ENCODE measurements at places on chromosomes 11 and 22. TPM values are rescaled to one million over a fixed set of nuclear protein-coding genes. Genes with fewer than 3 reads are reported as not detected.
A peak's percentile ranks its signal among the peaks of the same experiment; 100 is the strongest.

CSNK1E gene
- total RNA-seq = 246 TPM

GNAZ gene
- 16.3 TPM for total RNA-seq

SLC29A2 gene
- total RNA-seq = 35.6 TPM

DNA sequence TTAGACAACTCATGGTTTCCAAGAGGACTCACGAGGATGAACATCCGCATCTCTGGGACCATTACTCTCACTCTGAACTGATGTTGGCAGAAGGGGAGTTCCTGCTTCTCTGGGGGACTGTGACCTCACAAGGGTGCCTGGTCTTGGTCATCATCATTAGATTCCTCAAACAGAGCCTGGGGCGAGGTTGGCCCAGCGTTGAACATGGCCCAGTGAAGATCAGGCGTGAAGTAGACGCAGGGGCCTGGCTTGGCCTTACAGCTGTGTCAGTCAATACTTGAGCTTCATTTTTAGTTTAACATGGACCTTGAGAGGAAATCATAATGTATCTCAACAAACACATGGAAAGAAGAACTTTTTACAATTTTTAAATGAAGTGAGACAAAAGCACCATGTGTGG lies 617.1 kb downstream of the BRD1 start:
- H3K27ac ChIP-seq = no peak overlapping the region
- no peak overlapping the region for H3K4me3 ChIP-seq
- peaks cover 26% of the 10 kb centered on the region for H3K27me3 ChIP-seq
- no peak for DNase-seq
- H3K4me1 ChIP-seq = no peaks in the 10 kb centered on the region

DNA sequence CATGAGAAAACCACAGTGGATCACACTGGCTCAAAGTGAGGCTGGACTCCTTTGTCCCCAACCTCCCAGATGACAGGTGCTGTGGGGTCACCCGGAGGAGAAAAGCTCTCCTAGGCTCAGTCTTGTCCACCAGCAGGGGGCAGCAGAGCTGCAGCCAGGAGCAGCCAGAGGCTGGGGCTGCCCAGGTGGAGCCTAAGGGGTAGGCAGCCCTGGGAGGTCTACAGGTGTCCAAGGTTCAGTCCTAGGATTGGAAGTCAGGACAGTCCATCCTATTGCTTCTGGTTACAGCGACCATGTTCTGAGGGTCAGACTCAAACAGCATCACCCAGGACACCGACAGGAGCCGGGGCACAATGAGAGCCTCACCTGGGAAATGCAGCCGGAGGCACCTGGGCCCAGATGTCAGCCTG lies 77.6 kb upstream of the IGLL5 start:
- H3K27ac ChIP-seq = no peak overlapping the region
- peaks cover 12% of the 10 kb centered on the region for H3K27me3 ChIP-seq
- H3K36me3 ChIP-seq = no peaks in the 10 kb centered on the region
- H3K4me3 ChIP-seq = no peak overlapping the region

- no peak overlapping the region for H3K4me3 ChIP-seq
- no peak overlapping the region for H3K27ac ChIP-seq
- H3K4me1 ChIP-seq = peaks cover 10% of the 10 kb centered on the region
- peaks cover 23% of the 10 kb centered on the region for H3K27me3 ChIP-seq
- H3K36me3 ChIP-seq = no peaks in the 10 kb centered on the region
Measured at GRCh38 chr11:83319346-83319745, 33.2 kb upstream of the CCDC90B start.

DNA sequence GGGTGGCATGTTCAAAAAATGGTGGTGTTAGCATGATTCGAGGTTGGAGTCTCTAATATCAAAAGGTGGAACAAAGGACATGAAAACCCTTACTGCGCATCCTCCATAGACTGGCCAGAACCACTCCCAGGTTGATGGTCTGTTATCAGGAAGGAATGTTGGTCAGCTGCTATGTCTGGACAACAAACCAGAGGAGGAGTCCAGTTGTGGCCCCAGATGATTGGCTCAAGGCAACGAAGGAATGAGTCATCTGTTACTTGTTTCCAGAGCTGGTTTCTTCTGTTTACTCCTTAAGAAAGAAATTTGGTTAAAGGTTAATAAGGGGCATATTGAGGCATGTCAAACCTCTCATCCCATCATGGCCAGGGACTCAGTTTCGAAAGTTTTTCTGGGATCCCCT lies 56.8 kb upstream of the GRIA4 start:
- peaks cover 5% of the 10 kb centered on the region for H3K4me1 ChIP-seq
- H3K36me3 ChIP-seq = no peaks in the 10 kb centered on the region
- no peak for DNase-seq
- H3K4me3 ChIP-seq = no peak overlapping the region
- H3K27ac ChIP-seq = no peak overlapping the region
- H3K27me3 ChIP-seq = no peaks in the 10 kb centered on the region

DNA sequence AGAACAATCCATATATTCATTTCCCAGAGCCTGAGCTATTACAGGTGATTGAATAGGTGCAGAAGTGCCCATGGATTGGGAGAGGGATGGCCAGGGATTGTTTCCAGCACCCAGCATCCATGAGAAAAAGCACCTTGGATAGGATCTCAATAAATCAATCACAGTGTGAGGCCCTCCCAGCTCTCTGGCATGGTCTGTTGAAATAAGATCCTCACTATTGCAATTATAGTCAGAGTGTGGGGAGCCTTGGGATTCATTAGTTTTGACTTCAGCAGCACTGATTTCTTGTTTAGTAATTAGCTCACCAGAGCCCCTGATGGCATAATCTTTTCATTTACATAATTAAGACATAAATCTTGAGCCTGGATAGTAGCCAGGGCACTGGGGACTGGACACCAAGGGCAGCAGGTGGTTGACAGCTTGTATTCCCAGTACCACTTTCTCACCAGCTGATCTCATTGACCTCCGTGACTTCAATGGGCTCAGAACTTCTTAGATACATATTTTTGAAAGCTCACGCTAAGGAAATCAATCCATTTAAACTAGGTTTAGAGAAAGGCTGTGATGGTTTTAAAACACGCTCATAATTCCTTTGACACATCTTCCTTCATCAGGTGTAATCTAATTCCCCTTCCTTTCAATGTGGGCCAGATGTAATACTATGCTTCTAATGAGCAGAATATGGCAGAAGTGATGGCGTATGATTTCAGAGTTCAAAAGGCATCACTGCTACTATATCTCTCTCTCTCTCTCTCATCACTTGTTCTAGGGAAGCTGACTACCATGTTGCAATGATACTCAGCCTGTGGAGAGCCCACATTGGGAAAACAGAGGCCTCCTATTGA lies 22.1 kb upstream of the DRD2 start:
- H3K4me1 ChIP-seq = no peaks in the 10 kb centered on the region
- no peak for DNase-seq
- H3K27me3 ChIP-seq = peaks cover 13% of the 10 kb centered on the region

DNA sequence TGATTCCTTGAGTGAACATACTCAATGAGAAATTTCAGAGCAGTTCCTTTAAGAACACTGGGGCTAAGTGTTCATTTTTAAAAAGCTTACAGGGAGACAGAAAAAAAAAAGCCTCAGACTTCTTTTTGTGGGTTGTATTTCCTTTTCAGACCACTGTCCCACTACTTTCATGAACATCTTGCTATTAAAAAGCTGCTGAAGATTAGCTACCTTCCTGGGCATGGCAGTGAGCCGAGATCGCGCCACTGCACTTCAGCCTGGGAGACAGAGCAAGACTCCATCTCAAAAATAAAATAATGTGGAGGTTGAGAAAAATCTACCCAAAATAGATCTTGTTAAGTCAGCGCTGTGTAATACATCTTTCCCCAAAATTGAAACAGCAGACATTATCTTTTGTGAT lies 10.8 kb downstream of the TRAF6 start:
- H3K27me3 ChIP-seq = no peaks in the 10 kb centered on the region
- H3K27ac ChIP-seq = no peak overlapping the region
- H3K4me3 ChIP-seq = no peak overlapping the region
- peaks cover 18% of the 10 kb centered on the region for H3K36me3 ChIP-seq

DNA sequence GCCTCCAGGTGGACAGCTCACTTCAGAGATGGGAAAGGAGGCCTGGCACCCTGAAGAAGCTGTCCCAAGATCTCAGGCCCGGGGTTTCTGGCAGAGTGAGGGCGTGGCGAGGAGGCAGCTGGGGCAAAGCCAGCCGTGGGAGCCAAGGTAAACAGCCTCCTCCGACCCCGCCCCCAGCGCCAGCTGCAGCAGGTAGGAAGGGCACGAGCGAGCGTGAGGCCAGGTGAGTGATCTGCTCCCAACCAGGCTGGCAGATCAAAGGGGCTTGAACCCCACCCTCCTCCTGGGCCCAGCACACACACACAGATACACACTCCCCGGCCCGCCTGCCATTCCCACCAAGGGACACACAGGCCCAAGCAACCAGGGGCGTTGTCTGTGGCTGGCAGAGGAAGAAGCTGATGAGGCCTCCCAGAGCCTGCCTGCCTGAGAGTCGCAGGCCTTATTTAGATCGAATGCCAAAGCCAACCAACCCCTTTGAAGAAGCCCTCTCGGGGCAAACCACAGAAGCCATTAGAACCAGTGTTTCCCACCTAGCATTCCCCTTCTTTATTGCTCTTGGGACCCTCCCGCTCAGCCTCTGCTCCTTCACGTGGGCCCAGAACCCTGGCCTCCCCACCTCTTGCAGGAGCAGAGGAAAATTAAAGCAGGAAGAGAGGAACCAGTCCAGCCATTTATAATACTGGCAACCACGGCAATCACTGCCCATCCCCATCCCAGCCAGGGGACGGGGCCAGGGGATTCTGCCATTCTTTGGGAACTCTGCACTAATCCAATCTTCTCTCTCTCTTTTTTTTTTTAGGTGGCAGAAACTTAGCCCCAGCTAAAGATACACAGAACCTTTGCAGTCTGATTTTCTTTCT lies 5.0 kb downstream of the PDGFB start:
- peaks cover 30% of the 10 kb centered on the region for H3K4me1 ChIP-seq
- H3K27ac ChIP-seq = peak overlapping the region; percentile 21
- no peaks in the 10 kb centered on the region for H3K36me3 ChIP-seq
- DNase-seq = no peak

DNA sequence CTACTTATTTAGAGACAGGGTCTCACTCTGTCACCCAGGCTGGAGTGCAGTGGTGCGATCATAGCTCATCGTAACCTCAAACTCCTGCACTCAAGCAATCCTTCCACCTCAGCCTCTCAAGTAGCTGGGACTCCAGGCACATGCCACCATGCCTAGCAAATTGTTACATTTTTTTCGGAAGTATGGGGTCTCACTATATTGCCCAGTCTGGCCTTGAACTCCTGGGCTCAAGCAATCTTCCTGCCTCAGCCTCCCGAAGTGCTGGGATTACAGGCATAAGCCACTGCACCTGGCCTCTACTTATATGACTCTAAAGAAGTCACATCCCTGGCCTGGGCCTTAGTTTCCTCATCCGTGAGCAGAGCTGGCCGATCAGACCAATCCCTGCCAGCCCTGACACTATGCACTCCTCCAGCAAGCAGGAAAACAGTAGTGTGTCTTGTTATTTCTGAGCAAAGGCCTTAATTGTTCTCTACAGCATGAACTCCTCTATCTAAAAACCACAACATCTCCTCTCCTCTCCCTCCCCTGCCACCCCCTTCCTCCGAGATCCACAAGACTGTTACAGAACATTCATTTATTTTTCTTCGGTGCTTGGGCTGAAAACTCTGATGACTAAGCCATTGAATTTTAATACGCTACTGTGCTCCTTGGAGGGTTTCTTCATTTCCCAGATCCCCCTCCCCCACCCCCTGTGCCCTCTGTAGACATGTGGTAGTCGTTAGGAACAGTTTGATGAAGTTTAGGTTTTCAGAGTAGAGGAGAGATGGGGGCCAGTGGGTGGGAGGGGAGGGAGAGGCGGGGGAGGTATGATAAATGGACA lies 91.5 kb downstream of the ABTB2 start:
- DNase-seq = no peak
- H3K27me3 ChIP-seq = no peaks in the 10 kb centered on the region
- no peaks in the 10 kb centered on the region for H3K36me3 ChIP-seq
- peak overlapping the region; percentile 75 for H3K27ac ChIP-seq
- H3K4me1 ChIP-seq = peaks cover 31% of the 10 kb centered on the region
